LHCN-M2 (cell line): ENCODE measurements at places on chromosomes 3 and 15. TPM values are rescaled to one million over a fixed set of nuclear protein-coding genes. Genes with fewer than 3 reads are reported as not detected.

The KNG1 gene
- not detected in 2 replicates for total RNA-seq

The OR5H15 gene
- total RNA-seq, result not detected in 2 replicates

The PIERCE2 gene
- 3.4 and 4.6 TPM in 2 replicates for total RNA-seq

The FILIP1L gene
- total RNA-seq, result 2.2 and 4.7 TPM in 2 replicates

The NPRL2 gene
- 23.9 and 27.8 TPM in 2 replicates for total RNA-seq

The CCDC80 gene
- total RNA-seq, result 96.0 and 137 TPM in 2 replicates

The RYK gene
- 54.3 and 57.3 TPM in 2 replicates for total RNA-seq

The SCG3 gene
- not detected in 2 replicates for total RNA-seq
